Central memory CD4-positive, alpha-beta T cell (primary cell): ENCODE measurements at places on chromosomes 4 and X.

DNA sequence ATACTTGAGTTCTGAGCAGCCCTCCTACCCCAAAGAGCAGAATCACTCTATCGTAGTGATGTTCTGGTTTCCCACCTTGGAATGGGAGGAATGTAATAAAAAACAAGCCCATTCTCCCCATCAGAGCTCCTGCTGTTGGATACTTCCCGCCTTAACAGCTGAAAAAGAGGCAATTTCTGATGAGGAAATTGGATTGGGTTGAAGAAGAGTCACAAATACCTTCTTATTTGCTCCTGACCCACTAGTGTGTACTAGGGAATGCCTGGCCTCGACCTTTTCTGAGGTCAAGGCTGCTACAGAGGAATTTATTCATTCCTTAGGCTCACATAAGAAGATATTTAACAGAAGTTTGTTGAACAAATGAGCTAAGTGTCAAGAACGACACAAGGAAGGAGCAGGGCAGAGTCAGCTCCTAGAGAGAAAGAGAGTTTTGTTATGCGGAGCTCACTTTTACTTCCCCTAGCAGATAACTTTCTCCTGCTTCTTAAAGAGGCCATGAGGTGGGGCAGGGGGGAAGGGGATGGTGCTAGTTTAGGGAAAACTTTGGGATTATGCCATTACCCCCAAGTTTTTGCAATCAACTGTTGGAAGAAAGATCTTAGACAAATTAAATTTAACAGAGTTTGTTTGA is 273.8 kb upstream of the CLNK start:
- DNase-seq, result no peak

GRCh38 chrX:136779346-136779781 is 1.4 kb downstream of the ARHGEF6 start:
- peak; percentile 55 for DNase-seq

GRCh38 chr4:1599026-1599481 is 85.1 kb downstream of the FAM53A start:
- DNase-seq, result no peak

GRCh38 chr4:105896461-105896942 is 1.2 kb downstream of the NPNT start:
- no peak for DNase-seq

GRCh38 chr4:171573181-171573580 is 240.0 kb upstream of the GALNTL6 start:
- DNase-seq, result no peak

GRCh38 chrX:141814213-141814857 is 23.8 kb upstream of the MAGEC3 start:
- no peak for DNase-seq

- DNase-seq, result no peak
These were observed 8.9 kb downstream of the MSANTD1 start for GRCh38 chr4:3257556-3258482.

GRCh38 chr4:17283251-17283650 is 228.6 kb downstream of the QDPR start:
- no peak for DNase-seq

GRCh38 chrX:51737091-51737490 is 6.2 kb upstream of the GSPT2 start:
- no peak for DNase-seq

GRCh38 chrX:67939270-67939669 is 395.4 kb downstream of the AR start:
- DNase-seq, result no peak

DNA sequence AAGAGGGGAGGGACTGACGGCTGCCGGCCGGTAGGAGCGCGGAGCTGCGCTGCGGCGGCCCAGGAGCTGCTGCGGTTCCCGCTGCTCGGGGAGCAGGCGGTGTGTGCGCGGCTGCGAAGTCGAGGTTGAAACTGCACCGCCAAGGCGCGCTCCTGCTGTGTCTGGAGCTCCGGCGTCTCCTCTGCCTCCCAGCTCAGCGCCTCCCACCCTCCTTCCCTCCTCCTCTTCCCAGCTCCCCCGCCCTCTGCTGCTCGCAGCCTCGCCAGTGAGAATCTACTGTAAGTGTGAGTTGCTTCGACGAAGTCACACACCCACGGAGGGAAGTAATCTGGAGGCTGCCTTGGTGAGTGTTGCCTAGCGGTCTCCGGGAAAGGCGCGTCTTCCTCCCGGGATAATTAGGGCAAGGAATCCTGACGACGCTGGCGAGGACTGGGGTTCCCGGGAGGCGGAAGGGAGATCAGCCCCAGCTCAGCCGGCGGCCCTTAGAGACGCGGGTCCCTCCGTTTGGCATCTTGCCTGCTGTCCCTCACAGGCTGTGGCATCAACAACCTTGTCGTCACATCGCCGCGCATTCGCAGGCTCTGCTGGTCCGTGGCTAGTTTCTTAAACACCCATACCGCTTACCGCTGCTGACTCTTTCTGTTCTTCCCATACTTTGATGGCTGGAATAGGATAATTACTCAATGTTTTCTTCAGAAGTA is at the start of gene EPHA5:
Gene EPHA5, minus strand, starts transcription at position 159 of the 701 bp plus-strand sequence. CDS start 747 bp downstream, outside the sequence.
- DNase-seq, result no peak

DNA sequence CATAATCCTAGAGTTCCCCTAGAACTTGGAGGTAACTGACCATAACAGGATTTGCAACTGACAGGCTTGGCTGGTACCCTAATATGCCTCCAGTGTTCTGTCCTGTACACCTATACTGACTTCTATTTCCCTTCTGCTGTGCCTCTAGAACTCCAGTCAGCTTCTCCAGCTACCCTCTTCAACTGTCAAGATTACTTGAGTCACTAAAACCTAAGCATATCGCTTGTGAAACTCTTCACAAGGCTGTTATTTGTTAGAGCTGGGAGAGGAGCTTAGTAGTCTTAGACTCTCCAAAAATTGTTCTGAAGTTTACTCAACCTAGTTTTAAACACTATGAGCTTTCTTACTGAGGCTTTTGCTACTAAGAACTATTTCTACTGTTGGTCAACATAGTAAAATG is 52.0 kb downstream of the CCNG2 start:
- no peak for DNase-seq

- no peak for DNase-seq
These were observed 280.3 kb upstream of the INTU start for GRCh38 chr4:127352220-127353113.
